ENCODE measurements at places on chromosomes 16 and 17. TPM values are rescaled to one million over a fixed set of nuclear protein-coding genes. Genes with fewer than 3 reads are reported as not detected.
A peak's percentile ranks its signal among the peaks of the same experiment; 100 is the strongest.

The CBFA2T3 gene
- 11.5 TPM for total RNA-seq

The KRTAP2-1 gene
- not detected for total RNA-seq

The ATP1B2 gene
- total RNA-seq = 3.2 TPM

The ARHGAP23 gene
- 70.3 TPM for total RNA-seq

The KIFC3 gene
- 52.6 TPM for total RNA-seq

The SLC38A8 gene
- 2.0 TPM for total RNA-seq

The KIF2B gene
- not detected for total RNA-seq

The SPIRE2 gene
- 0.77 TPM for total RNA-seq

The MAPK7 gene
- total RNA-seq = 10.7 TPM

The SLC5A11 gene
- not detected for total RNA-seq

The CHST5 gene
- 0.07 TPM for total RNA-seq

The RNF112 gene
- total RNA-seq = 3.5 TPM

The UTS2R gene
- total RNA-seq = 2.1 TPM

The CCL16 gene
- not detected for total RNA-seq

- no peak for DNase-seq
Measured at GRCh38 chr16:27701381-27701780, 151.4 kb downstream of the KATNIP start.

DNA sequence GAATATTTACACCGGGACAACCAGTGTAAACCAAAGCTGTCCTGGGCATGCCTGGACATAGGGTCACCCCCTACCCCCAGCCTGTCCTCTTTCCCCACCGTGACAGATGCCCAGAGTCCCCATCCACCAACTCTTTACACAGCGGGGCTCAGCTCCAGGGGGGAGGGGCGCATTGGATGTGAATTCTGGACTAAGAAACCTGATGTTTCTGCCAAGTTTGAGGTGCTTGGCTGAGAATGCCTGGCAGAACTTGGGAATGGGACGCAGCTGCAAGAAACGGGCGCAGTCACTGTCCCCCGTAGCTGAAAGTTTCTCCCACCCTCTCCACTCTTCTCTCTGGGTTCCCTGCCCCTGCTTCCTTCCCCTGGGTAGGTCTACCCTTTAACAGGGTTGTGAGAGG is 68.0 kb upstream of the CDC42EP4 start:
- no peak for DNase-seq

GRCh38 chr16:85216522-85217375 is 104.5 kb upstream of the CIBAR2 start:
- DNase-seq = no peak

GRCh38 chr17:40075201-40075941 is 12.6 kb downstream of the THRA start:
- DNase-seq = peak; percentile 90

DNA sequence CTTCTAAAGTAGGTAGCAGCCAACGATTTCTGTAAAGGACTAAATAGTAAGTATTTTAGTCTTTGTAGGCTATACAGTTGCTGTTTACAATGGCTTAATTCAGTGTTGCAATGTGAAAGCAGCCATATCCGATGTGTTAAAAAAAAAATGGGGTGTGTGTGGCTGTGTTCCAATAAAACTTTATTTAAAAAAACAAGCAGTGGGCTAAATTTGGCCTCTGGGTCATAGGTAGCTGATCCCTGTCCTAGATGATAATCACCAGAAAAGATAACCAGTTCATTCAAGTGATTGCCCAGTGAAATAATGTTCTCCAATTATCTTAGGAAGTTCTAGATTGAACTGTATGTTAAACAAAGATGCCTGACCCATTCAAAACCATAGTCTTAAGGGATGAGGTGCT is 124.3 kb downstream of the MAP2K6 start:
- no peak for DNase-seq

DNA sequence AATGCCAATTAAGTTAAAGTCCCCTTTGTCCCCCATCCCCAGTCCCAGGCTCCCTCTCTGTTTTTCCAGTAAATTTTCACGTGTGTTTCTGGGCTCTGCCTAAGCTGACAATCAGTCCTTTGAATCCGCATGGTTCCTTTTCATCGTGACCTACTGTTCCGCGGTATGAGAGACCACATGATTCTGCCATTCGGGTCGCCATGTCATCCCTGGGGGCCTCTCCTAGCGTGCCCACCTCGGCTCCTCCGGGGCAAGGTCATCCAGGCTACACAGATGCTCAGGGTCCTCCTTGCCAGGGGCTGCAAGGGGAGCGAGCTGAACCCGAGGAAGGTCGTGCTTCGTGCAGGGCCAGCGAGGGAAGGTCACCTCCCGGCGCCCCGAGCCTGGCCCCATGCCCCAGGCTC is 157.6 kb downstream of the RAB11FIP4 start:
- DNase-seq = no peak

DNA sequence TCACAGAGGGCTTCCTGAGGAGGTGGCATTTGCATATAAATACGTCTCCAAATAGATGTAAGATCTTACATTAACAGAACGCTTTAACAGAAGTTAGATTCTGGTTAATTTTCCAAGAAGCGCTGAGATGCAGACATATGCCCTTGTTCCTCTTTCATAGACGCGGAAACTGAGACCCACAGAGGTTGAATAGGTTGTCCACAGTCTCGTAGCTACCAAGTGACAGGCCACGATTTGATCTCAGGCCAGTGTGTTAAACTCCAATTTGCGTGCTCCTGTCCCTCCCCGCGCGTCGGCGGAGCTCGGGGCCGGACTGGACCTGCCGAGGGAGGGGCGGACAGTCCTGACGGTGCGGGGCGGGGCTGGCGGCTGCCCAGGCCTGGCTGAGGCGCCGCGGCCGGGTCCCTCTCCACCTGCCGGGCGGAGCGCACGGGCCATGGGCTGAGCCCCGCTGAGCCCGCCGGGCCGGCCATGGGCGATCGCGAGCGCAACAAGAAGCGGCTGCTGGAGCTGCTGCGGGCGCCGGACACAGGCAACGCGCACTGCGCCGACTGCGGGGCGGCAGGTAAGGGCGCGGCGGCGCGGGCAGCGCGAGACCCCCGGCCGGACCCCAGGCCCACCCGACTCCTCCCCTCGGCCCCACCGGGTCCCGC is at the start of gene ADAP2:
Gene ADAP2 (plus strand): TSS at position 402 of the 653 bp plus-strand sequence. CDS start 70 bp downstream, at position 472.
- peak; percentile 80 for DNase-seq

GRCh38 chr17:43418441-43419374 is 19.9 kb downstream of the ARL4D start:
- peak; percentile 58 for DNase-seq

DNA sequence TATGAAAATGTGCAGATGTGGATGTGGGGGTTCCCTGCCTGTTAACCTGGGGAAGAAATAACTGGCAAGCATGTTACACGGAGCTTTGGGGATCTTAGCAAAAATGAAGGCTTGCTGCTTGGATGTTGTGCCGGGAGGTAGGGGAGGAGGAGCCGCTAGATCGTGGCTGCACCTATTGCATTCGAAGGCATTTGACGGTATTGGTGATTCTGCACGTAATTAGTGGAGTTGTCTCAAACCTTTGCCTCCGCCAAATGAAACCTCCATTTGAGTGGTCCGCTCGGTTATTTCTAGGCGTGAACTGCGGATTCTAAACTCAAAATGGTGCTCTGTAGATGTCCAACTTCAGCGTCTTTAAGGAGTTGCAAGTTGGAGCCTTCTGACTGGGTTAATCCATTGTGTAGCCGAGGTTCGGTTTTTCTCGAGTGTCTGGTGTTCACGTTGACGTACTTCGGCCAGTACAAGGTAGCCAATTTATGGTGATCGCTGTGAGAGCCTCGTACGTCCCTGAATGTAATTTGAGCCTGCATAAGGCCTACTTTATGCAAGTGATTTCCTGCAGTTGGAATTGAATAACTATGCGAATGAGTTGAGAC is 1.5 kb downstream of the TNRC6C start:
- no peak for DNase-seq

- DNase-seq = no peak
Measured at GRCh38 chr17:82943751-82944150, 103.9 kb upstream of the ZNF750 start.

DNA sequence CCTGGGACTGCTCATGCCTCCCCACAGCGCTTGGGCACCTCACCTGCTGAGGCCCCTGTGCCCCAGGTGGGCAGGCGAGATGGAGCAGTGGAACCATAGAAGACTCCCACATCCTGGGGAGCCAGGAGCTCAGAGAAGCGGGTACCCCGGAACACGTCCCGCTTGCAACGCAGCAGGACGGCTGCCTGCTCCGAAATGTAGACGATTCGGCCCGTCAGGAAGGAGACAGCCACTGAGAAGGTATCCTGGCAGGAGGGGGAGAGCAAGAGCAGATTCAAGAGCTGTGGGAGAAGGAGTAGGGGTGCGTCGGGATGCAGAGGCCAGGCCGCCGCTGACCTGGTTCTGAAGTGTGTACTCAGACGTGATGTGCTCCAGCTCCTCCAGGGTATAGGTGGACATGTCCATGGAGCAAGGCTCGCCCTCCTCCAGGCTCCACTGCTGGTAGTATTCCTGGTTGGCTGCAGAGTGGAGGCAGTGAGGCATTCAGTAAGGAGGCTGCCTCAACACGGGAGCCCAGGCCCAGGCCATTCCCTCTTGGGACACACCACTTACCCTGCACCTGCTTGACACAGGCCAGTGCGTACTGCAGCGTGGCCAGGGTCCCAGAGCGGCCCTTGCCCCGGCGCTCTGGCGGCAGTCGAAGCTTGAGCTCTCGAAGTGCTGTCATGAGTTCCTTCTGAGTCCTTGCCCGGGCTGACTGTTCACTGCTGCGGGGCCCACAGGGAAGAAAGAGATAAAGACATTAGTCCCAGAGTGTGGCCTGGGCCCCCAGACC is 2.6 kb downstream of the PER1 start:
- no peak for DNase-seq

GRCh38 chr16:82612263-82612662 is 14.5 kb upstream of the CDH13 start:
- no peak for DNase-seq

DNA sequence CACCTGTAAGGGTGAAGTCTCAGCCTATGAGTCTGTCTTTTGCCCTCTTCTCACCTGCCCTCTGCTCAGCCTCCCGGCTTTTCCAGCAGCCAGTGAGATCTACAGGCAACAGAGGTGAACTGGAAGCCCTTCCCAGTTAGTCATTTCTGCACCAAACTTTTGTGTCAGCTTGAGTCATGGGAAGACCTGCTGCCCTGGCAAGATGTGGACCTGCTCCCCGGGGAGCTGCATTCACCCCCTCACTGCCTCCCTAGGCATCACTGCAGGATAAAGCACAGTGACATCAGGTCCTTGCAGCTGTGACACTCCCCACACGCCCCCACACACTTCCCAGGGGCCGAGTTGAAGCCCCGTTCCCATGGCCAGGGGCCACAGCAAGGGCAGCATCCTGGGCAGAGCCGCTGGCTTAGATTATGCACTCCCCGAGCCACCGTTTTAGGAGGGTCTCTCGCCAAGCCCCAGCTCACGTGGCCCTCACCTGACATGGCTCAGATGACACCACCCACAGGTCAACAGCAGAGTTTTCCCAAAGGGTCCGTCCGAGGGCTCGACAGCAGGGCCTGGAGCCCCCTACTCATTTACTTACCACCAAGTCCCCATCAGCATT is 6.5 kb upstream of the ABR start:
- peak; percentile 49 for DNase-seq

DNA sequence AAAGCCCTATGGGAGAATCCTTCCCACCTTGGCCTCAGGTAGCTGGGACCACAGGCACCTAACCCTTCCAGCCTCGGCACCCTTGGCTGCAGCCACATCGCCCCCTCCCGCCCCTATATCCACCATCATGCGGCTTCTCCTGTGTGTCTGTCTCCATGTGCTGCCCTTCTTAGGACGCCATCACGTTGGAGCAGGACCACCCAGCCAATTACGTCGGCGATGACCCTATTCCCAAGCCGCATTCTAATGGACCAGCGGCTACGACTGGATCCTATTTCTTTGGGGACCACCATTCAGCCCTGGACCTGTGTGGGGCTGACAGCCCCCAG is 3.3 kb upstream of the CCDC57 start:
- DNase-seq = no peak

- peak; percentile 18 for DNase-seq
Measured at GRCh38 chr16:878072-878784, 77.7 kb upstream of the GNG13 start.

DNA sequence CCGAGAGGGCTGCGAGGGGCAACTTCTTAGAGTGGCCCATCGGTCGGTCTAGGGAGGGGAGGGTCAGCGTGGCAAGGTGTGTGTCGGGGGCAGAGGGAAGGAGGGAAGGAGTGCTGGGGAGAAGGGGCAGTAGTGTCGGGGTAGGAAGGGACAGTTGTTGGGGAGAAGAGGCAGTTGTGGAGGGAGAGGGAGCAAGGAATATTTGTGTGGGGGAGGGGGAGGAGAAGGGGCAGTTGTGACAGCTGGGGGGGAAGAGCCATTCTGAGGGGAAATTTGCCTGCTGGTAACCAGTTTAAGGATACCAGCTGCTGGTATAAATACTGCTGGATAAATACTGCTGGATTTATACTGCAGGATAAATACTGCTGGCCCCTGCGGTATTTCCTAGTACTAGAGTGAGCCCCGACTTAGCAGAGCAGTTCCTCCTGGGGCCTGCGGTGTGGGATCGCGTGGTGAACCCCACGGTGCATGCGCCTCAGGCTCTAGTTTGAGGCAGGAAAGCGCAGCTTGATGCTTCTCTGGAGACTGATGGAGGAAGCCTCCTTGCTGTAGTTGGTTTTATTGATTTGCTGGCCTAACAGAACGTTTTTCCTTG is 309 bp downstream of the DNAH2 start:
- no peak for DNase-seq

- DNase-seq = peak; percentile 26
Measured at GRCh38 chr17:47703191-47703591, 9.2 kb downstream of the TBKBP1 start.

- DNase-seq = no peak
Measured at GRCh38 chr17:7363311-7363710, 8.4 kb downstream of the TMEM95 start.

DNA sequence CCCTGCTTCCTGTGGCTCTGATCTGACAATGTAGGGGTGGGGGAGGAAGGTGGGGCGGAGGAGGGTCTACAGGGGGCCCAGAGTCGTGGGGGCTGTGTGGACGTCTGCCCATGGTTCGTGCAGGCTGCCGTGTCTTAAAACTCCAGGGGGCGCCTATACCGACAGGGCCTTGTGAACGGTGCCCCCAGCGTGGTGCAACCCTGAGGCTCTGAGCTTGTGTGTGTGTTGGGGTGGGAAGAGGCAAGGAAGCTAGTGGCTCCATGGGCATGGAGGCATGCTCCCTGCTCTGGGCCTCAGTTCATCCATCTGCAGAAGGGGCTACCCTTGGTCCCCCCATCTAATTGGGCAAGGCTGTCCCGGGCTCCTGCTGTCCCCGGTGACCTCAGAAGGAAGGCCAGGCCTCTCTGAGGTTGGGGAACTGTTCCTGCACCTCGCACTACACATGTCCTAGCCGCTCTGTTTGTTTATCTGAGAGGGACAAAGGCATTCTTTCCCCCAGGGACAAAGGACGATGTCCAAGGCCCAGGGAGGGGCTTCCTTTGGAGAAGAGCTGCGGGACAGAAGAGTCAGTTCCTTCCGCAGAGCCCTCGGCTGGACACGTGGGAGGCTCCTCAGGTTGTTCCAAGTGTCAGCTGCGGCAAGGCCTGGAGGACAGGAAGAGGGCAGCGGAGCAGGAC is 13.5 kb downstream of the CA4 start:
- DNase-seq = peak; percentile 48

DNA sequence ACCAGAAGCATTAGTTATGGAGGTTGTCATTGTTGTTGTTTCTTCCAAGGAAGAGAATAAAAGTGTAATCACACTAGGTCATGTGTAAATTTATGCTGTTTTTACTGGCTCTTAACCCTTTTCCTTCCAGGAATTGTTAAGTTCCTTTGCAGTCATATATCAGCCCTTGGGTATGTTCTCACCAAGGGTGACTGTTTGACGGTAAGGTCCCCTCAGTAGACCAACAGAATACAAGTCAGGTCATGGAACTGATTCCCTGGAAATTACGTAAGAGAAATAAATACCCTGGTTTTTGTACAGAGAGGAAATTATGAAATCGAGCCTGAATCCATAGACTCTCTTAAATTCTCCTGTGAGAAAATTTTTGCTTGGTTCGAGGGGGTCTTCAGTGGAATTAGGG is 11.2 kb upstream of the KCNJ2 start:
- no peak for DNase-seq

Data from left ventricle myocardium superior (tissue), 1 donor.